ENCODE measurements at places on chromosomes 7 and 10.

DNA sequence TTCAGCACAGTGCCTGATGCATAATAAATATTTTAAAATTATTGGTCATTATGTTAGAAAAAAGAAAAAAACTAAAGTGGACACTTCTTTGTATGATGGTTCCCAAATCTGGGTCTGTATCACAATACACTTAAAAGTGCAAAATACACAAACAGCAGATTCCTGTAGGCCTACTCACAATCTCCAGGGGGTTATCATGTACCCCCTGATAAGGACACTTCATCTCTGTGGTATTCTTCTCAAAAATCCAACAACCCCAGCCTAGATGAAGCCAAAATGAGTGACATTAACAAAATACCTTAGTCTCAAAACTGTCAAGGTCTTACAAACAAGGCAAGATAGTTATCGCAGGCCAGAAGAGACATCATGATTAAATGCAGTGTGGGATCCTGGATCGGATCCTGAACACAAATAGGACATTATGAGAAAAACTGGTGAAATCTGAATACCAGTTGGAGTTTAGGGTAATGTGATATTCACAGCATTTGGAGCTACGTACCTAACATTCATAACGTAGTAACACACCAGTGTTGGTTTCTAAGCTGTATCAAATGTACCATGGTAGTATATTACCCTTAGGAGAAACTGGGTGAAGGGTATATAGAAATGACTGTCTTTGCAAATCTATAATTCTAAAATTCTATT is 45.2 kb downstream of the NSUN6 start:
- DNase-seq: no peak

DNA sequence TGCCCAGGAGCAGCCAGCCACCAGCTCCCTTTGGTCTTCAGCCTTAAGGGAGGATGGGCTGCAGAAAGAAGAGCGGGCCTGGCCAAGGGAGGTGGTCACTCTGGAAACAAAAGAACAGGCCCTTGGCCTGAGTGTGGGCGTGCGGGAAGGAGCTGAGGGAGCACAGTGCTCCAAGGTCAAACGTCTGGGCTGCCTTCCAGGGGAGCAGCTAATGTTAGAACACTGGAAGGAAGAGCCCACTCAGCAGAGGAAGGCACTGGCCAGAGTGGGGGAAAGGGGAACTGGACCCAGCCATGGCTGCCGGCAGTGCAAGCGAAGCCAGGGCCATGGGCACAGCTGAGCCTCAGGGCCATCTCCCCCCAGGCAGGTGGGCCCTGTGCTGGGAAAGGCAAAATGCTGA is 42.7 kb downstream of the FAM53B start:
- no peak for DNase-seq

DNA sequence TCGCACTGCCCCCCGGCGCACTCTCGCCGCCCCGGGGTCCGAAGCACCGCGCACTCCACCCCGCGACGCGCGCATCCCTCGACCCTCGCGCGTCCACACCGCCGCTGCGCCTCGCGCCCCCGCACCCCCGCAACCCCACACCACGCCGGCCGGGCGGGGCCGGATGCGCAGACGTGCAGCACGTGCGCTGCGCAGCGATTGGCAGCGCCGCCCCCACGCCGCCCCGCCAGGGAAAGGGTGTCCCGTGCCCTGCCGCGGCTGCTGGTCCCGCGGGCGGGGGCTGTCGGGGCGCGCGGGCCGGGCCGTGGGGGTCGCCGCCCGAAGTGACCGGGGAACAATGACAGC is 53.7 kb upstream of the KDM7A start:
- peak; percentile 63 for DNase-seq

GRCh38 chr7:131107337-131108211 is 220.1 kb upstream of the MKLN1 start:
- DNase-seq: peak; percentile 94

DNA sequence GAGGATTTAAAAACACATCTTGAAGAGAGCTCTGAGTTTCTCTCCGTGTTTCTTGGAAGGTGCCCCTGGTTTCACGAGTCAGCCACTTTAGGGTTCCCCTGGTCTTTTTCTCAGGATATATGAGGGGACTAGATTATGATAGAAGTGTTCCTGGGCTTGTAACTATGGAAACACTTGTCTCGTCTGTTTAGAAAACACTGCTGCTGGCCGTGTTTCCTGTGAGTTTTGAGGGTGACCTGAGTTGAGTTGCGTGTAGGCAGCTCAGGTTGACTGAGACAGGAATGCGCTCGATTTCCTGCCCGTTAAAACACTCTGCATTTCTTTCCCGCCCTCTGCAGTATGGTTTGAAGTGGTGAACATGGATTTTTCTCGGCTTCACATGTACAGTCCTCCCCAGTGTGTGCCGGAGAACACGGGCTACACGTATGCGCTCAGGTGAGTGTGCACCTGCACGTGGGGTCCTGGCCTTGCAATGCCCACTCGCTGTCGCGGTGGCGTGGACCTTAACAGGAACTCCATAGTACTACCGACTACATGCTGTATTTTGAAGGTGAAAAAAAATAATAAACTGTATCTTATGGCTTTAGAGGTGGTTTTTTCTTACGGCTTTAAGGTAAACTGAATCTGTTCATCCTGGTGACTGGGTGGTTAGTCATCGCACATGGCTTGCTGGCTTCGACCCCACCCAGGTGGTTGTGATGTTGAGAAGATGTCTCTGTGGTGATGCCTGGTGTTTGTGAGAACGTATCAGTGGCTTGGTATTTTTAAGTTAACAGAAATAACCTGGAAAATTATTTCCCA is at the start of gene SUN1:
TSS of gene SUN1 (plus strand) at position 310 of the 801 bp plus-strand sequence. CDS start at position 359, 49 bp downstream.
- DNase-seq: peak; percentile 66

DNA sequence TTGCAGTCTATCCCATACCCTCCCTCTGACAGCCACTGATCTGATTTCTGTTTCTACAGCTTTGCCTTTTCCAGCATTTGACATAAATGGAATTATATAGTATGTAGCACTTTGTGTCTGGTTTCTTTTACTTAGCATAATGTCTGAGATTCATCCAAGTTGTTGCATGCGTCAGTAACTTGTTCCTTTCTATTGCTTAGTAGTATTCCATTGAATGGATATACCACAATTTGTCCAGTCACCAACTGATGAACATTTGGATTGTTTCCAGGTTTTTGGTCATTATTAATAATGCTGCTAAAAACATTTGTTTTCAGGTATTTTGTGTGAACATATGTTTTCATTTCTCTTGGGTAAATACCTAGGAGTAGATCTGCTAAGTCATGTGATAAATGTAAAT is 6.5 kb upstream of the KIAA1549 start:
- DNase-seq: no peak

DNA sequence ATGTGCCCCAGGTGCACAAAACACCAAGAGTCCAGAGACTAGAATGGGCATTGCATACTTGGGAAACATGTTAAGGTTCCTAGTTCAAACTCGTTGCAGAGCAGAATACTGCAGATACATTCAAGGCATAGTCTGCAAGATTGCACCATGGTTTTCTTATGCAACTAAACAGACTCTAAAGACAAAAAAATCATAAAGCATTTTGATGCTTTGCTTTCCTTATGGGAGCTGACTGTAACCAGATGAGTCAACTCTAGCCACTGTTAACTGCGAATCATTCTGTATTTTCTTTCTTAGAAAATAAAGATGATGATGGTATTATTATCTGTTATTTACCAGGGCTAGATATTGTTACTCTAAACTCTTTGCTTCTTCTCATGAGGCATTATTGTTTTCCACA is 19.7 kb downstream of the TRUB1 start:
- no peak for DNase-seq

GRCh38 chr7:30526163-30526562 is 21.5 kb upstream of the GGCT start:
- no peak for DNase-seq

Measured in MM.1S (cell line).